ENCODE measurements at places on chromosomes 5 and 9.

DNA sequence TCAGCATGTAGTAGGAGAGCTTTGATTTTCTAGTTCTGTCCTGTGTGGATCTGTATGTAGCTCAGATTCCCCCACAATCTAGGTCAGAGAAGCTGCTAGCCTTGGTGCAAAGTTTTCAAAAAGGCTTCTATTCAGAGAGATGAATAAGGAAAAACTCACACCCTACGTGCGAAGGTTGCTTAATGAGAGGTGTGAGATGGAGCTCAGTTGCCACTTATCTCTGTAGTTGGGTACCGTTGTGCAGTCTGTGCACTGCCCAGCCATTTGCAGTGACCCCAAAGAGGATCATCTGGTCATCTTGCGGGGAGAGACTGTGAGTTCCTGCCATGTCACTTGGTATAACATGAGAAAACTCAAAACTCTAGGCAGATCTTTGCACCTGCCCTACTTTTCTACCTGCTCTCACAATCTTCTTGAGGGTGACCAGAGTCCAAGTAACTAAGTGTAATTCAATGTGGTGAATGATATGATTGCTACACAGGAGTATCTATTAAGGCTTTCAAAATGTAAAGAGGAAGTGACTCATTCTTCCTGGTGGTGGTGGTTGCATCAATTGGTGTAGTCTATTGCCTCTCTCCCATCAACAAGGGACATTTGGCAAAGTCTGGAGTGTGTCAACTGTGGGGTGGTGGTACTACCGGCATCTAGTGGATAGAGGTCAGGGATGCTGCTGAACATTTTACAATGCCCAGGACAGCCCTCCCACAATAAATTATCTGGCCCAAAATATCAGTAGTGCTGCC lies 65.2 kb downstream of the TMC1 start:
- no peak for DNase-seq

DNA sequence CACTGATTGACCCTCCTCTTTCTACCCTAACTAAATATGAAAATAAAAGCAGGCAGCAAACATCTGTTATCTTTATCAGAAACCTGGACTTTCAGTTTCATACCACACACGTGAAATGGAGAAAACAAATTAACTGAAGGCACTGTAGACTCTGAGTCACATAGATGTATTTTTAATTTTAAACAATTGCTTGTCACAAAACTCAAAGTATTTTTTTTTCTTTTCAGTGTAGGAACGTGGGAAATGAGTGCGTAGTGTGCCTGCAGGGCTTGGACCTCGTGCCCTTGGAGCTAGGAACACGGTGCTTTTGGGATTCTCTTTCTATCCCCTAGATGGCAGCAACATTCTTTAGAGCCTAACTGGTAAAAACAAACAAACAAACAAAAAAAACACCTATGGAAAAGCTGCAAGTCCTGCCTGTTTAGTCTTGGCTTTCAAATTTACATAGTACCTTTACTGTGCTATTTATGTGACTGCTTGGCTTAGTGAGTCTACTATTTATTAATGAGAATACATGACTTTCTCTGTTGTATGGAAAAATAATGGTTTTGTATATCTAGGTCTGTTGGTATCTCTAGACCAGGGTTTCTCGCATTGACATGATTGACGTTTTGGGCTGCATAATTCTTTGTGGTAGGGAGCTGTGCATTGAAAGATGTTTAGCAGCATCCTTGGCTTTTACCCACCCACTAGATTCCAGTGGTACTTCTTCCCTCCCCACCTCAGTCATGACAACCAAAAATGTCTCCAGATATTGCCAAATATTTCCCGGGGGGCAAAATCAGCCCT lies 16.8 kb upstream of the ACTBL2 start:
- no peak for DNase-seq

GRCh38 chr5:171422902-171423663 lies 3.6 kb downstream of the FGF18 start:
- DNase-seq: no peak

- DNase-seq: no peak
Measured at GRCh38 chr5:4584982-4585381, 555.1 kb upstream of the ADAMTS16 start.

- no peak for DNase-seq
Measured at GRCh38 chr9:68827837-68828744, 123.1 kb downstream of the PIP5K1B start.

DNA sequence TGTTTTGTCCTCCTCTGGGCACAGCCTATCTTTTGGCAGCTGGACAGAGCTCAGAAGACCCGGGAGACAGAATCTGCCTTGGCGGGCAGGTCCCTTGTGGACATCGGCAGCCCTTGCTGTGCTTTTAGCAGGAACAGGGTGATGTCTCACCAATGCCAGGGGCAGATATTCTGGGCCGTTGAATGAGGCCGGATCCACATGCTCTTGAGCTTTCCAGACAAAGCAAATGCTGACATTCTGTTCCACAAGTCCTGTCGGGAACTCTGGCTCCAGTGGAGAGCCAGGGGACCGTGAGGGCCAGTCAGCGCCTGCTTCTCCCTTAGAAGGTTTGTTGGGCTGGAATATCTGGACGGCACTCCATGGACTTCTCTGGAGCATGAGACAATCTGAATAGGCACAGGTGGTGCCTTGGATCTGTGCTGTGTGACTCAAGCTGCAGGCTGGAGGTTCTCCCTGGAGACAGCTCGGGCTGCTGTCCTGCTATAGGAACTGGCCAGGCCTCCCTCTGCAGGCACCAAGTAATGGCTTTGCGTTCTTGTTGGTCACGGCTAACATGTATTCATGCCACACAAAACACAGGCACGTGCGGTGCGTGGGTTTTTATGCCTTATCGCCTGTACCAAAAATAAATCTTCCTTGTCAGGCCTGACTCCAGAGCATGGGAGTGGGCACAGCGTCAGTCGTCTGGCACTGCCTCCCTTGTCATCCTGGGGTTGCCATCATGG lies 80.3 kb downstream of the GADD45G start:
- DNase-seq: no peak

- DNase-seq: no peak
Measured at GRCh38 chr5:145989428-145989827, 53.0 kb downstream of the SH3RF2 start.

- DNase-seq: no peak
Measured at GRCh38 chr9:85715587-85715986, 26.2 kb downstream of the AGTPBP1 start.

- no peak for DNase-seq
Measured at GRCh38 chr5:43769571-43770355, 166.8 kb downstream of the NNT start.

GRCh38 chr5:57834829-57835608 lies 352.4 kb upstream of the ACTBL2 start:
- DNase-seq: no peak

Measured in stimulated activated CD8-positive, alpha-beta memory T cell treated with anti-CD3 and anti-CD28 coated beads, Interleukin-4, amount 100 ng/mL, for 1 hour (primary cell).